ENCODE measurements at places on chromosomes 2 and 18.

DNA sequence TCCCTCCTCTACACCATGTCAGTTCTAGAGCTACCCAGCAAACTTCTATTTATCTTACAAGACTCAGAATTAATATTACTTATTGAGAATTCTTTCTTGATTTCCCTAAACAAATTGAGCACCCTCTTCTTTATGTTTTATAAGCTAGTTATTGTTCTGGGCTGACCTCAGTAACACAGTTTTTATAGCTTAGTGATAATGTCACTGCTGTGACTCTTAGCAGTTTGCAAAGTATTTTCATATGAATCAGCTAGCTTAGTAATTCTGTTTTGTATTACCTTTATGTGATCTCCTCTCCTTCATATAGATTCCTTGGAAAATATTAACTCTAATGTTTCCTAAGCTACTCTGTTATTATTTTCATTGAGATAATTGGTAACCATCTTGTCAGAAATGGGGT is 114.9 kb downstream of the PMS1 start:
- no peak for DNase-seq

DNA sequence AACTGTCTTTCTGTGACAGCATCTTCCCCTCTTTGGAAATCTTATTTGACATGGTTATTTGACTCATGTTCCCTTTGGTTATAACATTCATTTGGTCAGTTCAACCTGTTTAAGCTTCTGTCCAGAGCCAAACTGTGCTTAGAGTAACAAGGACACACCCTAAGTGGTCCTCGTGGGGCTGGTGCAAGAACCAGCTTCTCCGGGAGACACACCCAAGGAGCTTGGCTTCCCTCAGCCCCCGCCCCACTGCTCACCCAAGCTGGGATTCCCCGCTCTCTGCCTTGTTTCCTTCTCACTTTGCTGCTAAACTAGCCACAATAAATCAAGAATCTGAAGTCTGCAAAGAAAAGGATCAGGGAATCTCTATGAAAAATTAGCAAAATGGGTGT is 1.4 kb downstream of the SCYGR3 start:
- DNase-seq, result no peak

DNA sequence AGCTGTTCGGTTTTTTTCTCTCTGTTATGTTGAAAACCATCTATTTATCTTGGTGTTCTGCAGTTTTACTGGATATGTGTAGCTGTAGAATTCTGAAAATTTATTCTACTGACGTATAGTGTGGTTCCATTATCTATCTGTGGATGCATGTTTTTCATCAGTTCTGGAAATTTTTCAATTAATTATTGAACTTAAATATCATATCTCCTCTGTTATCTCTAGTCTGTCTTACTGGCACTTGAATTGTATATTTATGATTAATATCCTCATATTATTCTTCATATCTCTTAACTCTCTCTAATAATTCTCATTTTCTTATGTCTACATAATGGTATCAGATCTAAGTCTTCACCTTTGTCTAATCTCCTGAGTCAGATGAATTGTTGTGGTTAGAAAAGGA is 501.7 kb downstream of the STK39 start:
- no peak for DNase-seq

DNA sequence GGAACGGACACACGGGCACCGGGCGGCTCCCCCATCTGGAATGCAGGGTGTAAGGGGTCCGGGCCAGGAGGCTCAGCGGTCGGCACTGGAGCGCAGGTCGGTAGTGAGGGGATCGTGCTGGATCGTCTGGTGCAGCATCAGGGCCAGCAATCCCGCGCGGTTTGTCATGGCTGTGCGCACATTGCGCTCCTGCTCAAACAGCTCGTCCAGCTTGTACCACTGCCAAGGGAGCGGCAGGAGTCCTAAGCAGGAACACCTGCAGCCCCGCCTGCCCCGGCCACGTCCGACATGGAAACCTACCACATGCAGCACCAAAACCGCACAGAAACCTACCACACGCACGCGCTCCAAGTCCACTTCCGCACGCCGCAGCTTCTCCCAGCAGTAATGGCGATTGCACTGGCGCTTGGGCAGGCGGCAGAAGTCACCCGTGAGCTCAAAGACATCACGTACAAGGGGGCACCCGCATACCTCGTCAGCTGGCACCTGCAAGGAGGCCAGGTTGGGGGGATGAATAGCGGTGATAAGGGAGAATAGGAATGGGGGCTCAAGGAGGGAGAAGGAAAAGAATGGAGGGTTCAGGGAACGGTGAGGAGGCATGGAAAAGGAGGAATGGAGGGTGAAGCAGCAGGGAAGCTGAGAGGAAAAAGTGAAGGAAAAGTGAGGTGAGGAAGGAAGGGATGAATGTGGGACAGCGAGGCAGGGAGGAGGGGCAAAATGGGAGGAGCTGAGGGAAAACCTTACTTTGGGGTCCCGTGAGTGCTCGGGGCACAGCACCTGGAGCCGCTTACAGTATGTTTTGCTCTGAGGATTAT is 1.4 kb upstream of the MBD1 start:
- no peak for DNase-seq

DNA sequence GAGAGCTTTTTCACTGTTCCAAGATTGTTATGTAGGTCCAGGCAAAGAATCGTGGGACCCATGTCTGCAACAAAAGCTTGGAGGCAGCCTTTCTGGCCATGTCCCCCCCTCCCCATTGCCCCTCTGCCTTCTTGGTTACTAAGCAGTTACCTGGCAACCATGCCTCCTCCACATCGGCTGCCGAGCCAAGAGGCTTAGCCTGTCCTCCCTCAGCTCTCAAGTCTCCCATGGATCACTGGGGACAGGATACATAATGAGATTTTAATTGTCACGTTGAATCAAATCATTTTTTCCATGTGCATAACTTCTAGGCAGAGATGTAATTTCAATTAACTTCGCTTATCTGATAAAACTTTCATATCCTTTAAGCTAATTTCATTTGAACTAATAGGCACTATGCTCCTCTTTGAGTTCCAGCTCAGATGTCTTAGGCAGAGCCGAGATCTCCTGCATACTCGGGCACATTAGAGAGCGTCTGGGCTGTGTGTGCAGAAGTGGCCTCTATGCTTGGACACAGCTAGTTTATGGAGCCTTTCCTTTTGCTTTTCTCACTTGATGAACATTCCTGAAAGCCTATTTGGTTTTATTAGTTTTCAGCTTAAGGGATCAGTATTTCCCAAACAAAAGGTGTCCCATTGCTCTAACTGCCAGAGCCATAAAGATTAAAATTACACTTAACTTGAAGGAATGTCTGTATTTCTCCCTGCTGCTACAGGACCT is 80.7 kb downstream of the LYPD1 start:
- no peak for DNase-seq

DNA sequence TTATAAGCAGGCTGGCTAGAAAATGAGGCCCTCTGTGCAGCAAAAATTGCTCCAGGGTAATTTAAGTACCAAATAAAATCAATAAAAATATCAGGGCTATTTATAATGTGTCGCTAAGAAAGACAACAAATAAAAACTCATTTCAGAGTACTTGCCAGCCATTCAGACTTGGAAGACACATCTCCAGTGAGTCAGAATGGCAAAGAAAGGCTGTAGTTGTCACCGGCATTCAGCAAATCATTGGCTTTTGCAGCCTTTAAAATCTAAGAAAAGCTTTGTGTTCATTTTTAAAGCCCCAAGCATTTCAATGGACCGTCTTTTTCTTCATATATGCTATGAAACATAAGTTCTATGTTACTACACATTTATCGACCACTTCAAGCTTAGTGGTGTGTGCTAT is 141.1 kb upstream of the HNMT start:
- no peak for DNase-seq

DNA sequence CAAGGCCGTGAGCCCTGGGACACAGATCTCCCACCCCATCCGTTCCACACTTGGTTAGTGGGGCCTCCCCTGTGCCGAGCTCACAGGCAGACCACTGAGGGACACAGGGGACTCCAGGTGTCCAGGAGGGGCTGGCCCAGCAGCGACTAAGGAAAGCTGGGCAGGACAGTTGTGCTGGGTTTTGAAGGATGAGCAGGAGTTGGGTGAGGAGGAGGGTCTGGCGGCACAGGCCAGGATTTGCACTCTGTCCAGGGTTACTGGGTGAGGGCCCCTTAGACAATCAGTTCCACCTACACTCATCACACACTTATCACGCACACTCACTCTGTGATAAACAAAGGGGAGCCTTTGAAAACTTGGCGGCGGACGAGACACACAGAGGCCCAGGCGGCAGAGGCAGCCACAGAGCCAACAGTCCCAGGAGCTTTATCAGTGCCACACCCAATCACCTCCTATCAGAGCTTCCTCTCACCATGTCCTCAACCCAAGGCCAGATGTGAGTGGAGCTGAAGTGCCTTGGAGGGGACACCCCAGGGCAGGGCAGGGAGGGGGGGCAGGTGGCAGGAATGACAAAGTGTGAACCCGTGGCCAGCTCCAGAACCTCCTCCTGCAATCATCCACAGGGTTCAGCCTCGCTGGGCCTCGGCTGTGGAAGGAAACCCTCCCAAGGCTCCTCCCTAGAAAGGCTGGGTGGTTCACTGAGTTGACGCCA is 26.6 kb downstream of the BIN1 start:
- DNase-seq, result no peak
